ENCODE measurements at places on chromosomes 5 and 9. TPM values are rescaled to one million over a fixed set of nuclear protein-coding genes. Genes with fewer than 3 reads are reported as not detected.
A peak's percentile ranks its signal among the peaks of the same experiment; 100 is the strongest.

The TMEM232 gene
- total RNA-seq: 1.4 TPM

DNA sequence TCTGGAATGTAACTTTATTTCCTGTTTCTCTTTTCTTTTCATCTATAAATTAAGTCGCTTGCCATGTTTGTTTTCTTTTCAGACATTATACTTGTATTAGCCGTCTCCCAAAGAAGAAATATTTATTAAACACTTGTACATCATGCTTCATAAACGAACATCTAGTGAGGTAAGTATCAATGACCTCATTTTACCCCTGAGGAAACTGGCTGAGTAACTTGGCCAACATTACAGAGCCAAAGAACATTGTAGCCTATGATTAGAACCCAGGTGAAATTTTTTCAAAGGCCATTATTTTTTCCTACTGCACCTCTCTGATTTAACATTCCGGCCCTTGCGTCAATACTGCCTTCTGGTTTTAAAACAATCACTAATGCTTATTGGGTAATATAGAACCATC is 4.2 kb downstream of the FREM1 start:
- H3K27me3 ChIP-seq: peaks cover 7% of the 10 kb centered on the region
- H3K4me1 ChIP-seq: no peaks in the 10 kb centered on the region
- no peak overlapping the region for H3K27ac ChIP-seq
- H3K36me3 ChIP-seq: no peaks in the 10 kb centered on the region

DNA sequence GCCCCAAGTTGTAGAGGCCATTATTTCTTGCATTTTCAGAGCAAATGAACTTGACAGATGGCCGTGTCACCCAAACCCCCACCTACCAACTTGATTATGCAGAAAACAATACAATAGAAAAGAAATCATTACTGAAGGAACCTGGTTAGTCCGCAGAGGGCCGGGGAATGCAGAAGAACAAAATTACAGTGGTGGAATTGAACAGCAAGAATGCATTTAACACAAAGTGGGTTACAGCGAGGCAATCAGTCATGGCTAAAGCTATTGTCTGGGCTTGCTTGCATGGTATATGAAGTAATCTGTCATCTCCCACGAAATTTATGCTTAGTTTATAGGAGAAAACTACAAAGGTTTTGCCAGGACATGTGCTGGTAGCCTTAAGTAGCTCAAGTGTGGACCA is 238.3 kb upstream of the IRX1 start:
- no peaks in the 10 kb centered on the region for H3K36me3 ChIP-seq
- H3K4me3 ChIP-seq: no peak overlapping the region
- no peaks in the 10 kb centered on the region for H3K4me1 ChIP-seq

The SLC6A7 gene
- under 0.01 TPM for total RNA-seq

- H3K4me3 ChIP-seq: no peak overlapping the region
- no peaks in the 10 kb centered on the region for H3K27me3 ChIP-seq
- H3K4me1 ChIP-seq: no peaks in the 10 kb centered on the region
- H3K36me3 ChIP-seq: no peaks in the 10 kb centered on the region
Measured at GRCh38 chr9:89812556-89813181, 207.9 kb downstream of the GADD45G start.

DNA sequence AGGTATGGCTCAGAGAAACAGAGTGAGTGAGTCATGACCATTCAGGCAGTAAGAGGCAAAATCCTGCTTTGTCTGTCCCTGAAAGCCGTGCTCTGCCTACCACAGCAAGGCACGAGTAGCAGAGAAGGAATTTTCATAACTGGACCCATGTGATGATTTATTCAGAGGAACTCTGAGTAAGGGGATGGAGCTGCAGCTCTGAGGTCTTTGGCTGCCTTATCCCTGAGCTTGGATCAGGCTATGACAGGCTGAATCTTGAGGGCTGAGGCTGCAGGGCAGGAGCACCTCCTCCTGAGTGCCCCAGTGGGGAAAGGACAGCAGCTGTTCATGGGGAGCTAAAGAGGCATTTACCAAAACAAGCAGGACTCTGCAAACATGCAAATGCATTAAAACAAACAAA is 183.4 kb downstream of the PAPPA start:
- peaks cover 8% of the 10 kb centered on the region for H3K36me3 ChIP-seq
- no peaks in the 10 kb centered on the region for H3K27me3 ChIP-seq
- DNase-seq: peak; percentile 86
- H3K4me1 ChIP-seq: peaks cover 9% of the 10 kb centered on the region
- H3K4me3 ChIP-seq: no peak overlapping the region

DNA sequence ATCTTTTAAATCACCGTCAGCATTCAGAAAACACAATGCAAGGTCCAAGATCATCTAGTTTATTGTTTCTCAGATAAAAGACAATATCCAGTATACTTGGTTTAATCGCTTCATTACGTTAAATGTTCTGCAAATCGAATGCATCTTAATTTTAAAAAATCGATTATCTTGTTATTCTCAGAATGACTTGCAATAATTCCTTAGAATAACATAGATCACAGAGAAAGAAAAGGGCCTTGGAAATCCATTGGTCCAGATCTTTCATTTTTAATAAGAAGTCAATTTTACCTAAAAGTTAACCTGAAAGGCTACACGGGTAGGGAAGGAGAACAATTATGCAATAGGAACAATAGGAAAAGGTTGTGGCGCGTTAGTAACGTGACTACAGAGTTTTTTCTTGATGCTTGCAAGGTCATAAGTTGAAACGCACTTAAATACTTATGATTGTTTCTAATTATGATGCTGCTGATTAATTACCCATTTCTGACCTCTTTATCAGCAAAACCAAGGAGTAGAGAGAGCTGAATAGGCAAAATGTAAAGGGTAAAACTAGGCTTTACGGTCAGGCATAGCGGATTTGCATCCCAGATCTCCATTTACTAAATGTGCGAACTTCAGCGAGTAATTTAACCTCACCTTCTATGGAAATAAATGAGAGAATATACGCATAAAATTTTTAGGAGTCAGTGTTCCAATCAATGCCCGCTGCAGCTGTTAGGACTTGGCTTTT is 769 bp upstream of the LYRM7 start:
- peak overlapping the region; percentile 40 for H3K27ac ChIP-seq
- DNase-seq: no peak
- H3K4me3 ChIP-seq: peak overlapping the region; percentile 84
- no peaks in the 10 kb centered on the region for H3K36me3 ChIP-seq
- H3K4me1 ChIP-seq: peaks cover 16% of the 10 kb centered on the region

DNA sequence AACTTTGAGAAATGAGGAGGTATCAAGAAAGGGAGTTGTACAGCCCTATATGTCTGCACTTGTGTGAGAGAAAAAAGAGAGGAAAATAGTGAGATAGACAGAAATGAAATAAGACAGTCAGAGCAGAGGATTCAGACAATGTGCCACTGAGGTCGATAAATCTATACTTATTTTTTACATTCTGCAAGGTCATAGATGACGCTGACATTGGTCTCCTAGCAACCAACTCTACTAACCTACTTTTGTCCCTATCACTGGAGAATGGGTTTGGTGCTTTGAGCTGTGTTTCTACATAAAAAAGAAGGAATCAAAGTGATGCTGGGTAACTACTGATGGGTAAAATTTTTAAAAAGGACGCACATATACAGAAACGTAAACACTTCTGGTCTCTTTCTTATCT is 573.3 kb upstream of the RORB start:
- H3K36me3 ChIP-seq: no peaks in the 10 kb centered on the region
- H3K4me3 ChIP-seq: no peak overlapping the region
- H3K4me1 ChIP-seq: no peaks in the 10 kb centered on the region

DNA sequence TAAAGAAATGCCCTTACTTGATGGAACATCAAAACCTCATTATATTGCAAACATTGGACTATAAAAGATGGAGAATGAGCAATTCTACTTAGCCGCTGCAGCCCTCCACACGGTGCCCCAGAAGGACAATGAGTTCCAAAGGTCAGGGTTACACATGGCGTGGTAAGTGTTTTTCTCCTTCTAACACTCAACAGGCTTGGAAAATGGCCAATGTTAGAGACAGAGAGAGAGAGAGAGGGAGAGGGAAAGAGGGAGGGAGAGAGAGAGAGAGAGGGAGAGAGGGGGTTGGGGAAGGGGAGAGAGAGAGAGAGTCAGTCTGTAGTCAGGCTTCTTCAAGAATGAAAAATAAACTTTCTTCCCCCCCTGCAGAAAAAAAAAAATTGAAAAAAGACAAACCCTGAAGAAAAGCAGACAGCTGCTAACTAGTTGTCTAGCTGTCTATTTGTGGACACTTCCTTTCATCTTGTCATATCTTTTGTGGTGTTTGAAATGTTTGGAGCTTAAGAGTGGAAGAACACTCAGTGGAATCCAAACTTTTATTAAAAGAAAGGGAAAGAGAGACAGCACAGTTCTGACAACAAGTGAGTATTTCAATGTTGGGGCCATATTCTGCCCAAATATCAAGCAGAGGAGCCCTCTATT is 324.8 kb downstream of the TMEM38B start:
- no peak for DNase-seq
- no peaks in the 10 kb centered on the region for H3K36me3 ChIP-seq
- no peak overlapping the region for H3K27ac ChIP-seq
- H3K4me3 ChIP-seq: no peak overlapping the region
- no peaks in the 10 kb centered on the region for H3K27me3 ChIP-seq
- H3K4me1 ChIP-seq: no peaks in the 10 kb centered on the region

GRCh38 chr9:1404940-1405339 is 354.8 kb downstream of the DMRT2 start:
- no peaks in the 10 kb centered on the region for H3K4me1 ChIP-seq
- no peak for DNase-seq
- no peak overlapping the region for H3K4me3 ChIP-seq
- H3K27ac ChIP-seq: no peak overlapping the region
- H3K36me3 ChIP-seq: no peaks in the 10 kb centered on the region

The ENTPD2 gene
- total RNA-seq: not detected

DNA sequence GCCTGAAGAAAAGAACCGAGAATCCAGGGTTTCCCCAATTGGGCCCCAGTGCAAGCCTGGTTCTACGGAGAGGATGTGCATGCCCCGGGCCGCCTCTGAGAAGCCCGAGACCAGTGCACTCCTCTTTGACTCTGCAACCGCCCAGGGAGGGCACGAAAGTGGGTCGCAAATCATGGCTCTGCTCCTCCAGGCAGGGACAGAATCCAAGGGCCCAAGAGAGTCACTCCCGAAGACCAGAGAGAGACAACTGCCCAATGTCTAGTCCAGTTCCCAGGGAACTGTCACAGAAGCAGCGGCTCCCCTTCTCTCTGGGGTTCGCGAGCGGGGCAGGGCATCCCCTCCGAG is 107.8 kb downstream of the PSD2 start:
- no peaks in the 10 kb centered on the region for H3K4me1 ChIP-seq
- H3K4me3 ChIP-seq: no peak overlapping the region
- peaks cover 85% of the 10 kb centered on the region for H3K27me3 ChIP-seq
- H3K36me3 ChIP-seq: no peaks in the 10 kb centered on the region
- H3K27ac ChIP-seq: no peak overlapping the region

DNA sequence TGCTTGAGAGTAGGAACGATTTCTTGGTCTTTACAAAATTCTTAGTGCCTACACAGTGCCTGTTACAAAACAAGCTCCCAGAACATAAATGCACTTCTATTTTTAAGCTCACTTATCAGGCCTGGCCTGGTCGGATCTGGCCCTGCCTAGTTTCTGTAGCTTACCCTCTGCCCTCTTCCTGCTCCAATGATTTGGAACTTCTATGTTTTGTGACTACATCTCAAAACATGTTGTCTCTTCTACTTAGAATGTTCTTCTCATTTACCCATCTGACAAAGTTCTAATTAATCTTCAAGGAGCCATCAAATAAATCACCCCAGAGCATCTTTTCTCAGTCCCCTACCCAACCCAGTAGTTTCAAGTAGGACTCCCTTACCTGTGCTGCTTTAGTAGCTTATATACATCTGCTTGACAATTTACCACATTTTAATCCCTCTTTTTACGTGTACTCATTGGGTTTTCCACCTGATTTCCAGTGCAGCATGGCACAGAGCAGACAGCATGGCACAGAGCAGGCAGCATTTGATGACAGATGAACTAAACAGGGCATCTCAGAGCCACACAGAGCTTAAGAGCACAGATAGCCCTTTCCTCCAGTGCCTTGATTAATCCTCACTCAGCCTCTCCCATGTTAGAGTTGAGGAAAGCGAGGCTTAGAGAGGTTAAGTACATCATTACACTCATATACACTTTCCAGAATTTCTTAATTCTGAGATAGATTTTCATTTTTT is 171.9 kb downstream of the MAPKAP1 start:
- no peaks in the 10 kb centered on the region for H3K36me3 ChIP-seq
- H3K4me3 ChIP-seq: no peak overlapping the region
- no peaks in the 10 kb centered on the region for H3K27me3 ChIP-seq
- no peak for DNase-seq
- peaks cover 28% of the 10 kb centered on the region for H3K4me1 ChIP-seq

The C1QTNF3 gene
- total RNA-seq: 2.4 TPM

The LCN6 gene
- total RNA-seq: not detected

- no peak for DNase-seq
- H3K4me3 ChIP-seq: no peak overlapping the region
- H3K27me3 ChIP-seq: no peaks in the 10 kb centered on the region
Measured at GRCh38 chr5:138082033-138082432, 1.8 kb upstream of the WNT8A start.

DNA sequence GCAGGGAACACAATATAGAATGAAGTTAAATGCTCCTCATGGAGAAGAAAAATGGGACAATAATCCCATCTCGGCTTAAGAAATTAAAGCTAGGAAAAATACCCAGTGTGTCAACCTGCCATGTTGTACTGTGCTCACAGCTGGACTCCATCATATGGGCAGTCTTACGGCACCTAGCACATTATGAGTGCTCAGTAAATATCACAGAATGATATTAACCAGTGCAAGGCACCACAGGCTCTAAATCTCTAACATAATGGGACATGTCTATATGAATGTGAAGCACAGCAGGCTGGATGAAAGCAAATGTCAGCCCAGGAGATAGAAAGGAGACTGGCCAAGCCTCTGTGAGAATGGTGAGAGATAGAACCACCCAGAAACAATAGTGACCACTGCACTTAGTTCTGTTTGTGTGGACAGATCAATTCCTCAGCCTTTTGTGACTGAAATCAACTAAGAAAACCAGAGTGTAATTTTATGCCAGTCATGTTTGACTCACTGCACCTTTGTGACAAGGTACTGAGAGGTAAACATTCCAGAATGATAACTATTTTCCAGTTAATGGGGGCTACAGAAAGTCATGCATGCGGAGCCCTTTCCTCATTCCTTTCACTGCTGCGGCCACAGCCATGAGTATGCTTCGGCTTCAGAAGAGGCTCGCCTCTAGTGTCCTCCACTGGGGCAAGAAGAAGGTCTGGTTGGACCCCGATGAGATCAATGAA is 140.4 kb upstream of the CDH6 start:
- H3K4me1 ChIP-seq: no peaks in the 10 kb centered on the region
- H3K4me3 ChIP-seq: no peak overlapping the region
- no peak overlapping the region for H3K27ac ChIP-seq
- H3K36me3 ChIP-seq: no peaks in the 10 kb centered on the region
- no peak for DNase-seq

GRCh38 chr5:7396713-7397454 is 946 bp downstream of the ADCY2 start:
- peaks cover 14% of the 10 kb centered on the region for H3K27me3 ChIP-seq
- H3K27ac ChIP-seq: no peak overlapping the region
- DNase-seq: peak; percentile 69
- no peaks in the 10 kb centered on the region for H3K4me1 ChIP-seq

- H3K36me3 ChIP-seq: no peaks in the 10 kb centered on the region
- H3K27ac ChIP-seq: no peak overlapping the region
- no peak for DNase-seq
- no peaks in the 10 kb centered on the region for H3K27me3 ChIP-seq
- H3K4me1 ChIP-seq: no peaks in the 10 kb centered on the region
- no peak overlapping the region for H3K4me3 ChIP-seq
Measured at GRCh38 chr5:12934722-12935121, 1009.8 kb downstream of the DNAH5 start.

The NEUROG1 gene
- not detected for total RNA-seq

All from osteoblast (primary cell).